Fibroblast of the aortic adventitia (primary cell): ENCODE measurements at places on chromosomes 12 and 14.
A peak's percentile ranks its signal among the peaks of the same experiment; 100 is the strongest.

DNA sequence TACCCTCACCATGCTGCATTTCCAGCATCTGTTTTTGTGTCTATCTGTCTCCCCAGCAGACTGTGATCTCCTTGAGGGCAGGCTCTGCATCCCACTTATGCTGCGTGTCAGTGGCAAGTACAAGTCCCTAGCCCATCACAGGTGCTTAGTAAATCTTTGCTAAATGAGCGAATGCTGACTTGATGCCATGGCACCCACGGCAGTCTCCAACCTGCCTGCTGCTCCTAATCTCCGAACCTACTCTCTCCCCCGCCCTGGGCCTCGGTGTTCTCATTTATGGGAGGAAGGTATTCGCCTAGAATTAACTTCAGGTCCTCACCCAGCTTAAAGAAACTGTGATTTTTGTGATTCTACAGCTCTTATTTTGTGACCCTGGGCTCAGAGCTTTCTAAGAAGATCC is 109.9 kb downstream of the PRMT8 start:
- DNase-seq, result no peak

GRCh38 chr14:33948869-33949408 is 1.9 kb downstream of the EGLN3 start:
- DNase-seq, result no peak

GRCh38 chr12:20415028-20415427 is 46.7 kb downstream of the PDE3A start:
- peak; percentile 41 for DNase-seq

DNA sequence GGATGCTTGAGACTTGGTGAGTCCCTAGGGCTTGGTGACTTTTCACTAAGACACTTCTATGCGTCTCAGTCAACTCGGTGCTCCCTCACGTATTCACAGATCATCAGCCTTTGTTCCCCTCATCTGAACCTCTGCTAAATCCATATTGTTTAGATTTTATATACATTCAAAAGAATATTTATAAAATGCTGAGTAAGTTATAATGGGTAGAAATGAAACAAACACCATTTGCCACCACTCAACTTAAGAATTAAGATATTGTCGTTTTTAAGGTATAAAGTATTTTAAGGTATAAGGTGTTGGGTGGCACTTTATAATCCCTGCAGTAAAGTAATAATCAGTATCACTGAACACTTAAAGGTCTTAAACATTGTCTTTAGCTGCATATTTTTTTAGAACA is 103.0 kb downstream of the TTLL5 start:
- no peak for DNase-seq

GRCh38 chr12:5470221-5470620 is 38.3 kb downstream of the NTF3 start:
- no peak for DNase-seq

GRCh38 chr12:105262461-105263184 is 26.6 kb upstream of the APPL2 start:
- DNase-seq, result no peak
